ENCODE measurements at places on chromosomes 7 and 10.

DNA sequence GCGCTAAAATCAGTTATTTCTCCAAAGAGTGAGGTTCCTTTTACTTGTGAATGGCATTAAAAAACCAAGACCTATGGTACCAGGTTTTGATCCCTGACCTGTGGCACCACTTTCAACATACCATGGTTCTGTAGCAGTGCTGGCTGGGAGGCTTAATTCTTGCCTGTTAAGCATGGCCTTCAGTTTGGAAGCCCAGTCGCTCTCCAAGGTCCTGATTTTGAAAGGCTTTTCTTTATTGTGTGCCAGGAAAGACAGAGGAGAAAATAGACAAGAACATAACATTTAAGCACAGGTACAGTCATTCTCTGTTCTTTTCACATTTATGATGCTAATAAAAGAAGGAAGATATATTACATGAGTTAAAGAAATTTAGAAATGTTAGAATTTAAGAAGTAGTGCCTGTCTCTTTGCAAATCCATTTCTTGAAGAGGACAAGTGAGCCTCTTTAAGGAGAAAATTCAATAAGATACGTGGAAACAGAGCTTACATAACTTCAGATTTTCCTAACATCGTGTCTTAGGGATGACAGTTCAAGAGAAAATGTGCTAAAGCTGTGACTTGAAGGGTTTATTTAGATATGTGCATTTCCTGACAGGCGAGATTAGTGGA, 357.6 kb downstream of the DPP6 start:
- DNase-seq: no peak

DNA sequence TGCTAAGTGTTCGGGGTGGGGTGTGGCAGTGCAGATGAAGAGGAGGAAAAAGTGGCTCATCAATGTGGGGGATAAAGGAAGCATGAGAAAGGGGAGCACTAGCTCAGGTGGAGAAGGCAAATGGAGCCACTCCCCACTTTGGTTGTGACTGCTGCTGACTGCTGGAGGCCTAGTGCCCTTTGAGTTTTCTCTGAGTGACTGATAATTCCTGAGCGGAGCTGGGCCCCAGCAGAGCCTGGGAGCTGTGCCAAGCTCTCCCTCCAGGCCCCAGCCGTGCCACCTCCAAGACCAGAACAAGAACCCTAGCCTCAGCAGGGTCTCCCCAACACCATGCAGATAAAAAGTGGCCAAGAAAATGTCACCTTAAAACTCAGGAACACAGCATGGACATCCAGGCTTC, 9.7 kb upstream of the RASSF4 start:
- DNase-seq: no peak

DNA sequence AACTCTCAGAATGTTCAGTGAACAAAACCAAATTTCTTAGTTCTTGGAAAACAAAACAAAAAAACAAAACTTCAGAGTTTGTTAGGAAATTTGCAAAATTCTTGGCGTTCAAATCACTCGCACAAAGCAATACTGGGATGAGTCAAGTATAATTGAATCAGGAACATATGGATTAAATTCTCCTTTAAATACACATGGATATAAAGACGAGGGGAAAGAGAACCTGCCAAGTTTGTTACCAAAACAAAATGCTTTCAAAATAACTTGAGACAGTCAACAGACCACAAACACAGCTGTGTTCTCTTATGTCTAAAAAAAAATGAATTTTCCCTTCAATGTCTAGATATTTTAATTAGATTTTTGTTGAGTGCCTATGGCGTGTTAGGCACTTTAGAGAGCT, 93.5 kb upstream of the MPP7 start:
- DNase-seq: no peak

- DNase-seq: no peak
Observed at GRCh38 chr10:48595539-48595932, 9.3 kb downstream of the ARHGAP22 start.

DNA sequence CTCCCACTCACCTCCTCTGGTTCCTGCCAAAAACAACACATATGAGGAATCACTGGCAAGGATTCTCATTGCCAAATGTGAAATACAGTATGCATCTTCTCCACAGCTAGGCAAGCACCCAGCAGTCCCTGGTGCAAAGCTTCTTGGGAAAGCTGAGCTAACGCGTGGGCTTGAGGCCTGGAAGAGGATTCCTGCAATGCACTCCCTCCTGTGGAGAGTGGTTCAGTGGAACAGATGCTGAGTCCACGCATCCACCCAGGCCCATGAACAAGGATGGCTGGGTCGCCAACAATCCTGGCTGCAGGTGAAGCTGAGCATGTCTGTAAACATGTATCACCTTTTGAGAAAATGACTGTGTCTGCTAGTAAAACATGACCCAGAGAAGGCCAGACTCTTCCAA, 113.2 kb upstream of the CHST15 start:
- no peak for DNase-seq

DNA sequence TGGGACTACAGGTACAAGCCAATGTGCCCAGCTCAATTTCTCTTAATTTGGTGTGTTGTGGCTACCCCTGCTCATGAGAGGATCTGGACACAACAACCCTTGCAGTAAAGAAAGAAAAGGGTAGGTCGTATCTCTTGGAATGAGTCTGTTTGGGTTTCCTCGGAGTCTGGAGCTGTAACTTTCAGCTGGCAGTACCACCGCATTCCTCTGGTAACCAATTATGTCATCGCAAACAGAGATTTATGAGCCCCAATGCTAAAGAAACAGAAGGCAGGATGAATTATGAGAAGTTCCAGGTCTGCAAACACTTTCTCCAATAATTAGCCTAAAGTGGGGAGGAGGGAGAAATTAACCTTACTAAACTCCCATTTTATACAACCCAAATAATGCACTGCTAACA, 186.6 kb upstream of the NRP1 start:
- no peak for DNase-seq

GRCh38 chr10:86263907-86264306, 102.7 kb downstream of the GRID1 start:
- DNase-seq: no peak

DNA sequence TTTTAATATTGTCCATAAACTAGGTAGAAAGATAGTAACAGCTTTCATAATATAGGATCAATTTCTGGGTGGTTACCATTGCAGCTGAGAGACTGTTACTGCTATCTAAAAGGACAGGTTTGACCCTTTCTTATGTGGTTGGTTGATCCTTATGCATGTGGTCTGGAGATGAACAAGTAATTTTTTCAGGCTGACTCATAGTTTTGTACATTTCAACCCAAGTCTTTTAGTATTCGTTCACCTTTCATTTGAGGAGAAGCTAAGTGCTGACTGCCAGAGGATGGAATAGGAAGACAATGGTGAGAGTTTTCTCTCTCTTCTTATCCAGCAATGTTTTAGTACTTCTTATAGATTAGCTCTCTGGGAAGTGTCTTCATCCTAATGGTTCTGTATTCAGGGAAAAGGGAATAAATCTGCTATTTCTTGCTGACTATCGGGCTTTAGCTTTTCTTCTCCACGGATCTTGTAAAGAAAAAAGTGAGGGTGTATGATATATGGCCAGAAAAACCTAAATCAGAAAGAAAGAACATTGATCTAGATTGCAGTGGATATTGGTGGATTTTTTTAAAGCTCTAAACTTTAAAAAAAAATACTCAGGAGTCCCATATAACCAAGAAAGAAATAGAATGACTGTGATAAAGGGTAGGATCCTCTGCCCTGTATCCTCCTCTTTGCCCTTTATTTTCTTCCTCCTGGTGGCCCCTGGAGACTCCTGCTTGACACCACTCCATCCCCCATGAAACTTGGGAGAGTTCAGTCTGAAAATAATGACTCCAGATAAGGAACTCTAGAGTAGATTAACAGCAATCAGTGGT, 88.0 kb downstream of the CPED1 start:
- DNase-seq: no peak

- no peak for DNase-seq
Observed at GRCh38 chr10:100183481-100183880, 2.3 kb downstream of the ERLIN1 start.

DNA sequence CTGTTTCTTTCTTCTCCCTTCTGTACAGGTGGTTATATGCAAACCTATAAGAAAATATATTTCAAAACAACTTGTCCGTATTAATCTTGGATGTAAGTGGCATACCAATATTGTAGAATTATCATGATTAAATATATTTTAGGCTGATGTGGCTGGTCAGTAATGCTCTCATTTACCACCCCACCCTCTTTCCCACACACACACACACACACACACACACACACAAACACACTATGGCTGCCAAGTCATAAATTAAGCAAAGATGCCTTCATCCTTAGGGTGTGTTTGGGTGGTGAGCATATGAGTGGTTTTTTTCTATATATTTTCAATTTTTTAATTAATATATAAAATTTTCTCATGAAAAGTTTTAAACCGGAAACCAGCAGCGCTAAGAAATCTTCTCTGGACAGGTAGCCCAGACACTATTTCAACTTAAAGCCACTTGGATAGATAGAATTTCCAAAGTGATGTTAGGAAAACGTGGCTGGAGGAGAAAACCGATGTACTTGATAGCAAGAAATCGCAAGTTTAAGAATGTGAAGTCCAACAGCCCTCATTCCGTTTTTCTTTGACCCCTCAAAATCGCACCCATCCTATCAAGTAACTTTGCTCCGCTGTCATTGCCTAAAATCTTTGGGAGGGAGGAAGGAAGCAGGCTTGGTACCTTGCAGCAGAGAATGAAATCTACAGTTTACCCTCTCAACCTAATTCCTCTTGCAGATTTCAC, 171.7 kb downstream of the FAM107B start:
- DNase-seq: no peak

GRCh38 chr7:112792441-112792840, 2.2 kb upstream of the TMEM168 start:
- no peak for DNase-seq

- DNase-seq: no peak
Observed at GRCh38 chr10:73968098-73968521, 29.8 kb upstream of the VCL start.

GRCh38 chr10:118692872-118693271, 61.9 kb downstream of the CACUL1 start:
- DNase-seq: no peak

DNA sequence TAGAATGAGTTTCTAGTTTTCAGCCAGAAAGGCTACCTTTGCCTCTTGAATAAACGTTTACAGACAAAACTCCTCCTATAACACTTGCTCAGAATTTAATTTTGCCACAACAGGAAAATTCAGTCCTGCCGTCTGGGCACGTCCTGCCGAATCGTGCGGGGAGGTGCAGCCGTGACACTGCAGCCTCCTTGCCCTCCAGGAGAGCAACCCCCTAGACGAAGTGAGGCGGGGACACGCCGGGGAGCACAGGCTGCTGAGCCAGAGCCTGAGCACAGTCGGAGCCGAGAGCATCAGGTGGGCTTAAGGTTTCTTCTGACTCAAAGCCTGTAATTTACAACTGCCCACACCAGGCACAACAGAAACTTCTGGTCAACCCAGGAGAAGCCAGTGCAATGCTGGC, 102.3 kb downstream of the DYNC2I1 start:
- DNase-seq: no peak

- no peak for DNase-seq
Observed at GRCh38 chr7:117873310-117874190, at the start of gene CTTNBP2. Gene CTTNBP2 (minus strand): TSS chr7:117873441. CDS start chr7:117873415, 26 bp downstream.

DNA sequence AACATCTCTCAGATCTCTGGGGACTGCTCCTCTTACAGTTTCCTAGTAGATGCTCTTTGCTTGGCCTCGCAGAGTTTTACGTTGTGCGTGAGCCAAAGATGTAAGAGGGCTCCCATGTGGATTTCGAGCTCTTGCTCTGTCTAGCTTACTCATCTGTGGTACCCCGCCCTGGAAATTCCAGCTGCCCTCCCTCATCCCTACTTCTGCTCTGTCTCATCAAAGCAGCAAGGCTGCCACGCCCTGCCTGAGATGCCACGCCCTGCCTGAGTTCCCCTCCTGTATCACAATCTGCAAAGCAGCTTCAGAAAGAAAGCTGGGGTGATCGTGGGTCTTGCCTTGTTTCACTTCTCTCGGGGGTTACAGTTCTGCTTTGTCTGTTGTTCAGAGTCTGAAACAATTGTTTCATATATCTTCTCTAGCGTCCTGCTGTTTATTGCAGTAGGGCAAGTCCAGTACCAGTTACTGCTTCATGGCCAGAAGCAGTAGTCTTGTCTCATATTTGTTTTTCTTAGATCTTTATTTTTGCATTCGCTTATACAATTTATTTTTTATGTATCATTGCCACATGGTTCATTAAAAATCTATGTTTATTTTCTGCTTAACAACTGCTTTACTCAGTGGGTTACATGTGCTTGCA, 36.1 kb upstream of the CCNY start:
- no peak for DNase-seq

DNA sequence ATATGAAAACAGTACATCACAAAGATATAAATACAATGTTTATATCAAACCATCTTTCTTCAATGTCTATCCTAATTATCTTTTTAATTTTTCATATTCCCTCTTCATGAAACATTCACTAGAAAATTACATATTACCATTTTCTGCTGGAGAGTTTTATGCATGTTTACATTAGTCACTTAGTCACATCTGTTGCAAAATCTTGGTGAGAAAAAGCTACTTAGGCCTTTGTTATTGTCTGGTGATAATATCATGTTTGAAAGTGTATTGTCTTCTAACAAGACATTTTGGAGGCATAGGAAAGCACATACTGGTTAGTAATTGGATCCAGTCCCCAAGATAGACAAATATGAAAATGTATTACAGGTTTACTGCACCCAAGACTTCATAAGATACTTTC, 163.6 kb downstream of the GNAI1 start:
- no peak for DNase-seq

Measured in stimulated activated CD4-positive, alpha-beta T cell treated with anti-CD3 and anti-CD28 coated beads, Interleukin-4, amount 100 ng/mL, for 24 hours (primary cell).